Stimulated activated effector memory CD8-positive, alpha-beta T cell treated with anti-CD3 and anti-CD28 coated beads, Interleukin-12 subunit alpha, Interleukin-12 subunit beta, amount 100 ng/mL, for 72 hours (primary cell): ENCODE measurements at places on chromosomes 11 and 22.

- DNase-seq: no peak
These were observed 139.3 kb downstream of the FEZ1 start for GRCh38 chr11:125356797-125357196.

GRCh38 chr22:49585461-49586243, 242.0 kb downstream of the BRD1 start:
- DNase-seq: no peak

DNA sequence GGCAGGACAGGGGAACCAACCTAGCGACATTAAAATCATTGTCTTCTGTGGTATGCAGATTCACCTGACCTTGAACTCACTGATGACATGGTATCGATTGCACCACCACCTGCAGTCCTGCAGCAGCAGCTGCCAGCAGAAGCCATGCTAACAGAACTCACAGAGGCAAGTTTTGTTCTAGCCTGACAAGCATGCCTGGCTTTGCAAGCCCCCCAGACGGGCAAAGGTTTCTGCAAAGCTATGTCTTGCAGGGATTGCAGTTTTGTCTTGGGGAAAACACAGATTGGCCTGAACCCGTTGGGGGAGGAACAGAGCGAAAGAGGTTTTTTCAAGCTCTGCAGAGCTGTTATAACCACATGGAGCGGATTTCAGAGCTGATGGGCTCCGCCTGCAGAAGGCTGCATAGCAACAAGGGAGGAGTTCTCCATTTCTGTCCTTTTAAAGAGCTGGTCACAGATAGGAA, 221.0 kb downstream of the HIPK3 start:
- no peak for DNase-seq

- DNase-seq: no peak
These were observed 5.2 kb upstream of the PTGDR2 start for GRCh38 chr11:60860943-60861342.

DNA sequence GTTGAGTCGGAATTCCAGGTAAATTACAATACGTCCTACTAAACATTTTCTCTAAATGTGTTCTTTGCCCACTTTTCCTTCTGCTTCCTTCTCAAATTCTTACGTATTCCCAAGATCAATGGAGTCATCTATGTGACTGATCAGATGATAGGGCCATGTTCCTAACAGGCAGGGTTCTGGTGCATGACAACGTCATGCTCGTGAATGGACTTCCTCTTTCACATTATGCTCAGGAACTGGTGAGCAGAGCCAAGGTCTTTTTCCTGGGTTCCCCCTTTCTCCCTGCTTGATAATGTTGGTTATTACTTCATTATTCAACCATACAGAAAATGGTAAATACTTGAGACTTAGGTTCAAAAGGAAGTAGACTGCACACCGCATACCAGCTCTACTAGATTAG, 789.4 kb downstream of the OPCML start:
- no peak for DNase-seq

GRCh38 chr11:93118276-93118675, 79.5 kb downstream of the SLC36A4 start:
- DNase-seq: no peak

GRCh38 chr11:44990665-44991064, 40.0 kb upstream of the TP53I11 start:
- no peak for DNase-seq

GRCh38 chr22:35023692-35024363, 42.1 kb upstream of the ISX start:
- DNase-seq: peak; percentile 80

- DNase-seq: no peak
These were observed 74.6 kb downstream of the RAB30 start for GRCh38 chr11:82996966-82997606.

DNA sequence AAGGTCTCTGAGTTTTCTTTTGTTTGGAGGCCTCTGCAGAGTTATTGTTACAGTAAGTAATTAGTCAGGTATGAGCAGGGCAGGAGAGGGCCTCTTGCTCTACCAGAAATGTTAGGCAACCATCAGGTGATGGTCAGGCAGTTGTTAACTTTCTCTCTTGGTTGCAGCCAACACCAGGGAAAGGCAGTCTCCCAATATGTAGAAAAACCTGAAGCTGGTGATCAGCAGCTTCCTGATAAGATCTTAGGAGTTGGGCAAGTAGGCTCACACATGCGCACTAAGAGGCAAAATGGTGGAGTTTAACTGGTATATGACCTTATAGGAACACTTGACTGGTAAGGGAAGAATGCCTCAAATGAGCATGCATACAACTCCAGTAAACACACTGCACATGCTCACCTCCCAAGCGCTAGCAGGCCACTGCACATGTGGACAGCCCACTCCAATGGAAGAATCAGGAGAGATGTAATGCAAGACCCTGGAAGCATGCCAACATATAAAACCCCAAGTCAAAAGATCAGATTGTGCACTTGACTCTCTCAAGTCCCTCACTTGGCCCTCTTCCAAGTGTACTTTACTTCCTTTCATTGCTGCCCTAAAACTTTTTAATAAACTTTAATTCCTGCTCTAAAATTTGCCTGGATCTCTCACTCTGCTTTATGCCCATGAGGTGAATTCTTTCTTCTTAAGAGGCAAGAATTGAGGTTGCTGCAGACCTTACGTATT, 23.7 kb upstream of the SLC35F2 start:
- no peak for DNase-seq

DNA sequence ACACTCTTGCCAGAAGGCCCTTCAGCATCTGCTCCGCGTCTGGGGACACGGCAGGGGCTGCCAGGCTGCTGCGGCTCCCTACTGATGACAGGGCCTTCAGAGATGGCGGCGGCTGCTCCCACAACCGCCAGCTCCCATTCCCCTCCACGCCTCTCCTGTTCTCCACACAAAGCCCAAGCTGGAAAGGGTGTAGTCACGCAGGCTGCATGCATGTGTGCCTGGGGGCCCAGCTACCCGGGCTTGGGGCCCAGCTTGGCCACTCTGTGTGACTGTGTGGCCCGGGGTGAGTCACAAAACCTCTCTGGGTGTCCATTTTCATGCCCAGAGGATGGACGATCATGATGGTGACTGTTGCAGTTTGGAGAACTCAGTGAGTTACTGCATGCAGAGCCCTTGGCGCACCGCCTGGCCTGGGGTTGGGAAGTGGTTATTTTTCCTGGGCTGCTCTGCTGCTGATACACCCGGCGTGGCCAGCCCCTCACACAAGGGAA, 31.7 kb upstream of the PARVB start:
- DNase-seq: no peak

GRCh38 chr11:121722431-121723245, 269.9 kb upstream of the SORL1-AS1 start:
- DNase-seq: no peak

DNA sequence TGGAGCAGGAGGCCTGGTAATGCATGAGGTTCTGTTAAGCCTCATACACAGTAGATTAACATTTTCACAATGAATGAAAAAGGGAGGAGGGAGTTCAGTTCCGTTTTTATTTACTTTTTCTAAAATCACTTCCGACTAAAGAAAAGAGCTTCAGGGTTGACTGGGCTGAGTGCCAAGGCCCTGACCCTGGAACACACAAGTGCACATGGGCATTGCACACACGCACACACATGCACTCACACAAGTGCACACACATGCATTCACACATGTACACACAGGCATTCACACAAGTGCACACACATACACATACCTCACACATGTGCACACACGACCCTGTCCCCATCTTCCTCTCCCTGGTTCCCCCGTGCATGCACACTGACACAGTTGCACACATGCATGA, 303.3 kb downstream of the BRD1 start:
- DNase-seq: no peak

- DNase-seq: no peak
These were observed 72.2 kb downstream of the CCDC73 start for GRCh38 chr11:32722255-32722654.

DNA sequence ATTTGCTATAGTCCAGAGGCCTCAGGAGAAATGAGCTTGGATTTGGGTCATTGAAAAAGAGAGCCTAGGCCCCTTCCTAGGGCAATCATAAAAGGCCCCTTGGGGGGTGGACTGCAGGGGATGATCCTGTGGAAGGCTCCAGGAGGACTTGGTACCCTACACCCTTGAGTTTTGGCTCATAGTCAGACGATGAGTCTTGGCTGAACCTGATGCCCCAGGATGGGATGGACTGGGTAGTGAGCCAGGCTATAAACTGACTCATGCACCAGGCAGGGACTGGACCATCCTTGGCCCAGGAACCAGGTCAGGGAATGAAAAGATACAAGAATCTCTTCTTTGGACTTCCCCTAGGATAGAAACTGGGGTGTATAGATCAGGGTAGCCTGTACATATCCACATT, 54.2 kb downstream of the NAV2 start:
- DNase-seq: no peak
